ENCODE measurements at places on chromosomes 4 and X.

DNA sequence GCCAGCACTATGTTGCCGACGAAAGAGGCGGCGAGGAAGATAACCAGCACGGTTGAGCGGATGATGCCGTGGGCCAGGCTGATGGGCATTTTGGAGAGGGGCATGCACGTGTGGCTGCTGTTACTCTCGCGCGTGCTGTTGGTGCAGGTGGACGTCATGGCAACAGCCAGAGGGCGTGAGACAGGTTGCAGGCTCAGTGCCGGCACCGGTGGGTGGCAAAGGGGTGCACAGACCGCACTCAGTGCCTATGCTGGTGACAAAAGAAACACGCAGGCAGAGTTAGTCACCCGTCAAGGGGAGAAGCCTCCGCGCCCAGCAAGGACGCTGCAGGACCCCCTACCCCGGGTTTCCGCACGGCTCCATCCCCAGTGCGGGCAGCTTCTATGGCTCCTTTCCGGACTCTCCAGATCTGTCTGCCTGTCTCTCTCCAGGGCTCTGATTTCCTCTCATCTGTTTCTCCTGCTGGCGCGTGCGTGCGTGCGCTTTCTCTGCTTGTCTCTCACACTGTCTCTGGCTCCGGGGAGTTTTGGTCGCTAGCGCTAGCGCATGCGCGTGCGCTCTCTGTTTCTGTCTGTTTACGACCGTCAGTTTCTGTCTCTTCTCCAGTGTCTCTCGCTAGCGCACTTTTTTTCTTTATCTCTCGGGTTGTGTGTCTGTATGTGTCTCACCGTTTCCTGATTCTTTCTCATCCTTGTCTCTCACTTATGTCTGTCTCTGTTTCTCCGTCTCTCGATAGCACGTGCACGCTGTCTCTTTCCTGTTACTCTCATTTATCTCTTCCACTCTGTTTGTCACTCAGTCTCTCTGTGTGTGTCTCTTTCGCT is 2.1 kb downstream of the GPR101 start:
- DNase-seq: no peak

DNA sequence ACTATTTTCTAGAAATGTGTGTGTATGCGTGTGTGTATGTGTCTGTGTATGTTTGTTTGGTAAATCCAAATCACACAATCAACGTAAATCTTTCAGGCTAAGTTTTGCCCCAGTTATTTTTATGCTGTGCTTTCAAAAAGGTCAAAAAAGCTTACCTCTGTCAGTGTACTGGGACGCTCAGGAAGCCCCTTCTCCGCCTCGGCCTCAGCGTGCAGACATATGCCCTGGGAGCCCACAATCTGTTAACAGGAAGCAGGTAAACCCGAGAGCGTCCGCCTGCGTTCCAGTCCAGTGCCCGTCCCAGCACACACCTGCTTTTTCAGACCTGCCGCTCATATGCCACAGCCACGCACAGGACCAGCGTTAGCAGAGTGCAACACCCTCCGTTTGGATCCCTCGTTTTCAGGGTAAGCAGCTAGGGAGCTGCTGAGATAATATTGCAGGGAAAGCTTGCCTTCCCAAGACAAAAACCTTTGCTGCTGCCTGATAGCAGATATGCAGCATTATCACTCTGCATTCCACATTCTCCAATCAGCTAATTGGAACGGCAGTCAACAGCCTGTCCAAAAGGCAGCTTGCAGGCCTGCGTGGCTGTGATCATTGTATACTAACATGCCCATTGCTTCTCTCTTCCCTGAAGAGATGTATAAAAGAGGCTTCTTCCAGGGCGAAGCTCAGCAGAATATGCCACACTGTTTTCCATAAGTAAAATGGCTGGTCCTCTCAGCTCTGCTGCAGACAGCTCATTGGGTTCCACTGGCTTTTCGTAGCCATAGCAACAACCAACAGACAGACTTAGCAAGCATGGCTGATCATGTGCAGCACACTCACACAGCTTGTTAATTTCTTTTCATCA is at the start of gene SORBS2:
Gene SORBS2 (minus strand): TSS at position 686 of the 856 bp plus-strand sequence. CDS start 121,623 bp downstream, outside the sequence.
- peak; percentile 48 for DNase-seq

DNA sequence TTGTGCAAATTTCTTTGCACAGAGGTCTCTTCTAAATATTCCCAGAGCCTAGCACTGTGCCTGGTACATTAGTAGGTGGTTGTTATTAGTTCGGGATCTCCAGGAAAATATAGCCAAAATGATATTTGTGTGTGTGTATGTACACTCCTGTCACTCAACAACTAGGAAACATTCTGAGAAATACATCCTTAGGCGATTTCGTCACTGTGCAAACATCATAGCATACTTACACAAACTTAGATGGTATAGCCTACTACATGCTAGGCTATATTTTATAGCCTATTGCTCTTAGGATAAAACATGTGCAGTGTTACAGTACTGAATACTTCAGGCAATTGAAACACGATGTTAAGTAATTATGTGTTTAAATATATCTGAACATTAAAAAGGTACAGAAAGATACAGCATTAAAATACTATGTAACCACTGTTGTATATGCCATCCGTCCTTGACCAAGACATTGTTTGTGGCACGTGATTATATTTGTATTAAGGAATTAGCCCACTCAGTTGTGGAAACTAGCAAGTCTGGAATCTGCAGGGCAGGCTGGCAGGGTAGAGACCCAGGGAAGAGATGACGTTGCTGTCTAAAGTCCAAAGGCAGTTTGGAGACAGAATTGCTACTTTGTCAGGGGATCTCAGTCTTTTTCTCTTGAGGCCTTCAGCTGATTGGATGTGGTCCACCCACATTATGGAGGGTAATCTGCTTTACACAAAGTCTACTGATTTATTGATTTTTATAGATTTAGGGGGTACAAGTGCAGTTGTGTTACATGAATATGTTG is 106.9 kb downstream of the COL4A6 start:
- no peak for DNase-seq

DNA sequence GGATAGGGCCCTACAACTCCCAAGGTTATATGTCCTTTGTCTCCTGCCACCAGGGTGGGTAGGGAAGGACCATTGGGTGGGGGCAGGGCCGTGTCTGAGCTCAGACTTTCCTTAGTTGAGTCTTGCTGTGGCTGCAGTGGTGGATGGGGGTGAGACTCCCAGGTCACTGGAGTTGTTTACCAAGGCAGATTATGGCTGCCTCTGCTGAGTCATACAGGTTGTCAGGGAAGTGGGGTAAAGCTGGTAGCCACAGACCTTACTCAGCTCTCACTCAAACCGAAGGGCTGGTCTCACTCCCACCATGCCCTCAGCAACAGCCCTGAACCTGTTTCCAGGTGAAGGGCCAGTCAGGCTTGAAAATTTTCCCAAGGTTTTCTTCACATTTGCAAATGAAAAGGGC is 58.8 kb upstream of the FAAH2 start:
- DNase-seq: no peak

GRCh38 chrX:276581-277201 is 4.5 kb upstream of the PLCXD1 start:
- DNase-seq: no peak

GRCh38 chr4:1674682-1675081 is 9.4 kb downstream of the FAM53A start:
- no peak for DNase-seq

DNA sequence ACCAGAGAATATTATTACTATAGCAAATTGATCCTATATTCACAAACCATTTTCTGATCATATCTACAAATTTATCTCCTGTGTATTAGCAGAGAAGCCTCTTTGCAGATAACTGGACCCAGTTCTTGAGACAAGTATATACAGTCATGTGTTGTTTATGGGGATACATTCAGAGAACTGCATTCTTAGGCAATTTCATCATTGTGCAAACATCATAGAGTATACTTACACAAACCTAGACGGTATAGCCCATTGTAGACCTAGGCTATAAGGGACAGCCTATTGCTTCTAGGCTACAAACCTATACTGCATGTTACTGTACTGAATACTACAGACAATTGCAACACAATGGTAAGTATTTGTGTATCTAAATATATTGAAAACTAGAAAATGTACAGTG is 152.5 kb upstream of the SPANXN4 start:
- DNase-seq: no peak

DNA sequence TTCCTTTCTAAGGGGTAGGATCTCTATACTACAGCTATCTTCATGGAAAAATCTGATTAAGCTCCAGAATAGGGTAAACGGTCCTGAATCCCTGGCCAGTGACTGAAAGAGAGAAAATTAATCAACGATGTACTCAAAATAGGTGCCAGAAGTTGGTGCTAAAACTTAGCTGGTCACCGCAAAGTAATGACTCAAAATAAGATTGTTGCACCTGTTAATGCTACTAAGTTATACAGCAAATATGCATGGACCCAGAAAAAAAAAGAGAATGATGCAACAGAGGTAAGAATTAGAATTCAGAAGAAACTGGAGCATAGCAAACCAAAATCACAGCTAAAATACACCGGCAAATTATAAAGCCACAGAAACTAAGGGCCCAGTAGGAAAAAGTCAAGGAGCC is 239.7 kb upstream of the FAM241A start:
- DNase-seq: no peak

GRCh38 chr4:53942712-53943111 is 121.7 kb downstream of the CHIC2 start:
- DNase-seq: no peak

DNA sequence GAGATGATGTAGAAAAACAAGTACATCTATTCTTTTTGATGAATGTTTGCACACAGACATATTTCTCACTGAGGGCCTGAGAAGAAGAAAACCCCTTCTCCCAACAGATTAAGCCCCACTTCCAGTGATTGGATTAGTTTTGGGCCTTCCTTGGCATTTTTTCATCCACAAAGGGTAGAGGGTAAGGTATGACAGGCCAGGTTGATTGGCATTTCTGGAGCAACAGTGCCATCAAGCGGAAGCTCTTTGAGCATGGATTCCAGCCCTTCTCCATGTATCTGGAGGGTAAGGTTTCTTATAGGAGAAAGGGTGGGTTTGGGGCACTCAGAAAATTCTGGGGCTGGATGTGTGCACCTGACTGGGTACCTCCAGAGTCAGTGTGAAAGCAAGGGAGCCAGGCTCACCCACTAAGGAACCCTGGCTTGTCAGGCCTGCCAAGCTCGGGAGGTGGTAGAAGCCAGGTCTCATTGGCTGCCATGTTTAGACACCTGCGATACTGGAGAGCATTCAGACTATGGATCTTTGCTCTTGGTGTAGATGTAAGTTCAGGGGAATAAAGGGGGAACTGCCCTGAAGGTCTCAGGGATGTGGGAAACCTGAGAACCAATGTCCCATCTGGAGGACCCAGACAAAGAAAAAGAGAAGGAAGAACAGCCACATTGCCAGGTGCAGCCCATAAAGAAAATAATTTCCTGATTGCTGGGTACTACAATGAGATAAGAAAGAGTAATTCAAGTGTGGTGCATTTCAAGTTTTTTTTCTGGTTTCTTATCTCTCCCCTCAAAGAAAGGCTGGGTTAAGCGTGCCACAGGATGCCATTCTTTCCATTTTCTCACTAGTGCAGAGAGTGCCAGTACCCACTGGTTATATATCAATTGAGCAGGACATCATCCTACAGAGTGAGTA is 222.3 kb upstream of the AGTR2 start:
- DNase-seq: no peak

DNA sequence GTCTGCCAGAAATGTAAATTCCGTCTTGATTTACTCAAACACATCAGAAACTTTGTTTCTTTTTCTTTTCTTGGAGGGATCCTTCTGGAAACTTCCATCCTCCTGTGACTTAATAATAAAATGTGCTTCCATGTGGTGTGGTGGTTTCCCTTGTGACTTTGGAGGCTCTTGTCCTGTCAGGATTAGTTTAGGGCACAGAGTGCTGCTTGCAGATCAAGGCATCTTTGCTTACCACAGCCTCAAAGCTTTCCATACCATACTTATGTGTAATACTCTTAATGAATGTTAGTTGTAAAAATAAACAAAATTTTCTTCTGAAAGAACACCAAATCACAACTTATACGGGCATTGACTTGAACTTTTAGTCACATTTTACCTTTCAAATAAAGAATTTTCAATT is 27.4 kb downstream of the GBA3 start:
- DNase-seq: no peak

GRCh38 chrX:8189096-8189830 is 18.2 kb upstream of the VCX2 start:
- no peak for DNase-seq

DNA sequence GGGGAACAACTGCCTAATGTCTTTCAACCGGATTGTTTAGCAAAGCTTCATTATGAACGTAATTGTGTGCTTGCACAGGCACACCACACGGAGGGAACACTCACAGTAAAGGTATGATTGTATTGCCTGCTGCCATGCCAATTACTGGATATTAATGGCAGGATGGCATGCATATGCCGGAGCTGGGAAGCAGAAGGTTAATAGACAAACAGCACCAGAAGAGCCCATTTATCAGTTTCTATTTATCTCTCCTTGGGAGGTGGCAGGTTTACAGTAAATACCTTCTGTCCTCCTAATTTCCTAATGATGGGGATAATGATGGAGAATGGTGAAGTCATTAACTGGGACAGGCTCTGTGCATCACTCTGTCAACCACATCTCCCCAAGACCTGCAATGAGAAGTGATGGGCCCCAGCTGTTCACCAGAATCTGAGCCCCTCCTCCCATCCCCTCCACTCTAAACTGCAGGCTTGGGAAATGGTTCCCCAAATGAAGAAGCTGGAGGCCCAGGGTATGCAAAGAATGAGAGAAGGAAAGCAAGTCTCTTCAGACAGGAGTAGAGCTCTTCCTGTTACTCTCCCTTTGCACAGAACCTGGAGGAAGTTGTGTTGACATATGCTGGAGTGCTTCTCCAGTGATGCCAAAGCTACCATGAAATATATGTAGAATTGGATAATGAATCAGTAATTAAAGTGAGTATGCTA is 160.8 kb downstream of the NAA11 start:
- no peak for DNase-seq

DNA sequence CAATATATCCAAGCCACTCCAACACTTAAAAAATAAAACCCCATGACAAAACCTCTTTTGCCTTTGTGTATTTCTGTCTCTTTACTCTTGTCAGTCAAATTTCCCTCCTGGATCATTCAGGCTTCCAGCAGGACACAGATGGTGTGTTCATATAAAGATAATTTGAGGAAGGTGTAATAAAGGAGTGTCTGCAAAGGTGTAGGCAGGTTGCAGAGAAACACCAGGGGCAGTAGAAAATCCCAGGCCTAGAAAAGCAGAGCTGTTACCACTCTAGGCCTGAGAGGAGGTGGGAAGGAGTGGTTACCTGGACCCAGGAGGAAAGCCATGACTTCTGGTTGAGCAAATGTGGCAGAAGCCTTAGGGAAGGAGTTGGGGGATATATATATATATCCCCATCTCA is 28.8 kb downstream of the CHRNA9 start:
- no peak for DNase-seq

GRCh38 chrX:16856744-16857143 is 13.4 kb downstream of the RBBP7 start:
- DNase-seq: no peak

DNA sequence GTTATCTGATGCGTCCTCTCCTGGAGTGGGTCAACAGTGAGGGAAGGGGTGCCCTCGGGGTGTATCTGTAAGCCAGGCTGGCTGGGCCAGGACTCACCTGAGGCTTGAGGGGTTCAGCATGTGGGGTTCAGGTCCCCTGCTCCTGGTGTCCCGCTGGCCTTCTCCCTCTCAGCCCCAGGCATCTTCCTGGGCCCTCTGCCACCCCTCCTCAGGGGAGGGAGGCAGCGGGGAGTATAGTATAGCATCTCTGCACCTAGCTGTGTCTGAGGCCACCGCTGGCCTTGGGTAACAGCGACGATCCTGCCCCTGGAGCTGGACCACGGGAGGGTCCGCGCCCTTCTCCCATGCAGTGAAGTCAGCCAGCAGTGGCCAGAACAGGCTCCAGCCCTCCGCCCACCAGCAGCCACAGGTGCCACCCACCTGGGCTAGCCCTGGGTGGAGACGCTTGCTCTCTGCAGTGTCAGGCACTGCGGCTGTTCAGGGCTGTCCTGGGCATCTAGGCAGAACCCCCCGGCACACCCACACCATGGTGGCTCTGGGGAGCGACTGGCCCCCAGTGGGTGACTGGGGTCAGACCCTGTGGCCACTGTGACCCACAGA is 110.7 kb upstream of the NKX1-1 start:
- no peak for DNase-seq
